ENCODE measurements at places on chromosomes 11 and 22.

DNA sequence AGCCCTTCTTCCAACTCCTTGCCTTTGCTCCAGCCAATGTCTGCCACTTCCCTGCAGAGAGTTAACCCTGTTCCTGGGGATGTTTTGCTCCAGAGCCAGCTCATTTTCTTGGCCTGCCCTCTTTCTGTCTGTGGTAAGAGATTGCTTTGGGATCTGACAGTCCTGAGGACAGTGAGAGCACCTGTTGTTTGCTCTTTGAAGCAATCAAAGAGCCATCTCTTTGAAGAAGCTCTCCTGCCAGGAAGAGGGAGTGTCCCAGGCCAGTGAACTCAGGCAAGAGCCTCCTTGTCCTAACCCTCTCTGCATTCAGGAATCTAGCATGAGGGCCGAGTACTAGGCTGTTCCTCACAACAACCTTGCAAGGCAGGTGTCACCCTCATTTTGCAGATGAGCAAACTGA, 42.2 kb downstream of the TRAF6 start:
- no peak for DNase-seq

DNA sequence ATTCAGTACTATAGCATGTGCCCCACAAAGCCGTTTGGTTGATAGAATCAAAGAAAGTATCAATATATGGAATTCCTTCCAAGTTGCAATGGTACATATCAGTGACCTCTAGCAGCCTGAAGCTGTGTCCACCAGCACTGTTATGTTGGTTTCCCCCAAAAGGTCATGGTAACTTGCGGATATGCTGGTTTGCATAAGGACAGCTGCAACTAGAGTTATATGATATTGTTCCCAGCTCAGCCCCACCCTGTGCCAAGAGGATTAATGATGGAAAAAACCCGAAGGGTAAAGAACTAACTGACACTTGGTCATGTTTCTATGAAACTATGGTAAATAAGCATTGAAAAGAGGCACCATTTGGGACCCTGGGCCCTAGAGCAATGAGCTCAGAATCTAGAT, 93.5 kb downstream of the PDHX start:
- no peak for DNase-seq

- no peak for DNase-seq
These were observed 188.2 kb downstream of the MN1 start for GRCh38 chr22:27613099-27614005.

DNA sequence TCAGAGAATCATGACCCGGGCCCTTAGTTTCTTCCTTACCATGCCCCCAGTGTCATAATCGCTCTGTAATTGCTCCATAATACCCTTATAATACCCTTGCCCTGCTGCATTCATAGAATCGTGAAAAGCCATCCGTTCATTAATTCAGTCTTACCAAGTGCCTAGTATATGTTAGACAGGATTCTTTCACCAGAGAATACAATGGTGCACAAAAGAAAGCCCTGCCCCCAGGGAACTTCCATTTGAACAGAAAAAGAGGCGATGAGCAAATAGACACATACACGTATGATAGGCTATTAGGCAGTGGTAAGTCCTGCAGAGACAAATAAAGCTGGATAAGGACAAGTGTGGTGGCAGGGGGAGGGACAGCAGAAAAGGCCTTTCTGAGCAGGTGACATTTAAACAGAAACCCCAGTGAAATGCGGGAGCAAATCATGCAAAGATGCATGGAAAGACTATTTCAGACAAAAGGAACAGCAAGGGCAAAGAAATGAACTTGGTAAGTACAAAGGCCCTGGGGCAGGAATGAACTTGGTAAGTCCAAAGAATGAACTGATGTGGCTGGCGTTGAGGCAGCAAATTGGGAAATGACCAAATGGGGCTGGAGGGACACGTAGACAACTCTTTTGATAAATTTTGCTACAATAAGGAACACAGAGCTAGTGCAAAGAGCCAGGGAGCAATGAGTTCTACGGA, 74.6 kb upstream of the CREB3L1 start:
- no peak for DNase-seq

- no peak for DNase-seq
These were observed 11.2 kb upstream of the RAB3IL1 start for GRCh38 chr11:61928606-61929005.

GRCh38 chr11:26997378-26997777, 3.5 kb downstream of the FIBIN start:
- no peak for DNase-seq

GRCh38 chr11:128521682-128522054, 65.7 kb downstream of the ETS1 start:
- peak; percentile 48 for DNase-seq

- DNase-seq = no peak
These were observed 231.2 kb upstream of the MTNR1B start for GRCh38 chr11:92738276-92738675.

- DNase-seq = no peak
These were observed 45.2 kb downstream of the SYN3 start for GRCh38 chr22:33012833-33013450.

DNA sequence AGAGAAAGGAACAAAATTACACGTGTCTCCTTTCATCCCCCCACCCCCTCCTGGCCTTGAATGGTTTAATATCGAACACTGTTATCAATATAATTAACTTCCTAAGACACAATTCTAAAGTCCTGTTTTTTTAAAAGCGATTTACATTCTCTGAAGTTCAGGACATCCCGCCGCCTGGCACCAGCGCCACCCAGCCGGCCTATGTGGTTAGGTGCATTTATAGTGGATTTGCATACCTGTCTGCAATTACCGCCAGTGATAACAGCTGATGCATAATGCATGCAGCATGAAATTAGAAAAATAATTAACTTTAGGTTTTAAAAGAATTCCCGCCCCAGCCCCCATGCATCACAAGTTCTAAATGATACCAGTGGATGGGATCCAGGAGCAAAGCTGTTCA, 58.6 kb downstream of the MACROD1 start:
- DNase-seq = no peak

DNA sequence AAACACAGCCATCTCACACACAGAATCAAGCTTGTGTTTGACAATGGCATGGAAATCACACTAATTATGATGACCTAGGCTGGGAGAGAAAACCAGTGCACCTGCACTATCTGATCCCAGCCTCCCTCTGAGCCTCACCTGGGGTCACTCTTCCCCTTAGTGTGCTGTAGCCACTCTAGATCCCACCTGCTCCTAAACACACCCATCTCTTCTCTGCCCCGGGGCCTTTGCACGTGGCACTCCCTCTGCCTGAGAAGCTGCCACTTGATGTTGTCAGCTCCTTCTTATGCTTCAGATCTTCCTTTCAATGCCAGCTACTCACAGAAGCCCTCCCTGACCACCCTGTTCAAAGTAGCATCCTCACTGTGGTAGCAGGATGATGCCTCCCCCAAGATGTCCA, 42.9 kb upstream of the NFAM1 start:
- DNase-seq = no peak

DNA sequence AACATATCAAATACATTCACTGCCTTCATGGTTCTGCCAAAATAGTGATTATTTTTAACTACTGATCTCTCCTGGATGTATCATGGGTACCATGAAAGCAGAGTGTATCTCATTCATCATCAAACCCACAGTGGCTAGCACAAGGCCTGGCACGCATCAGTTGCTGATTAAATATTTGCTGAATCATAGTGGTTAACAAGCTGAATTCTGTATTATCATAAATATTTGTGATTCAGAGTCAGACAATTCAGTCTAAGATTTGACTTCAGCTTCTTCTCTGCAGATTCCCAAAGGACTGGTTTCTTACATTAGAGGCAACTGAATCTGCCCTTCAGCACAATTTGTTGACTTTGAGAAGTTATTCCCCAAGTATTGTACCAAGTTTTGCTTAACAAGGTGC, 715.8 kb upstream of the LRRC4C start:
- no peak for DNase-seq

GRCh38 chr11:19366992-19367709, 126.4 kb upstream of the E2F8 start:
- no peak for DNase-seq

DNA sequence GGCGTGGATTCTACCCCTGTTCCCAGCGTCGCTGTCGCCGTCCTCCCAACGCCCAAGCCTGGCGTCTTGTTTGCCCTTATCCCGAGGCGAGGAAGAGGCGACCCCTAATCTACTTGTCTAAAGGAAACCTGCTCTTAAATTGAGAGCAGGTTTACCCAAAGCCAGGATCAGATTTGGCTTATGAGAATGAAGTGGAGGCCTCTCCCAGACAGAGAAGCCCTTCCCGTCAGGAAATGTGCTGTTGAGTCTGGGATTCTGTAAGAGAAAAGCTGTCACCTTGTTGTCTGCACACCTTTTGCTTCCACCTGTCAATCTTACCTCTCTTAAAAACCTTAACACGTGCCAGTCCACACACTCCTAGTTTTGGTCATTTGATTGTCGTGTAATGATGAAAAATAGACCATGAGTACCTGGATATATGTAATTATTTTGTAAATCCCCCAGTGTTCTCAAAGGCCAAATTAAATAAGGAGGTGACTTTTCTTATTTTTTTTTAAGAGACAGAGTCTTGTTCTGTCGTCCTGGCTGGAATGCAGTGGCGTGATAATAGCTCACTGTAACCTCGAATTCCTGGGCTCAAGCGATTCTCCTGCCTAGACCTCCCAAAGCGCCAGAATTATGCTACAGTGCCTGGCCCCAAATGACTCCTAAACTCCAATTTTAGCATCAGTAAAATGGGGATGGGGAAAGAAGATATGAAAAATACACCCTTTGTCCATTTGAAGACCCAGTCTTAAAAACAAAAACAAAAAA, 627 bp downstream of the GTF2H1 start:
- DNase-seq = no peak

DNA sequence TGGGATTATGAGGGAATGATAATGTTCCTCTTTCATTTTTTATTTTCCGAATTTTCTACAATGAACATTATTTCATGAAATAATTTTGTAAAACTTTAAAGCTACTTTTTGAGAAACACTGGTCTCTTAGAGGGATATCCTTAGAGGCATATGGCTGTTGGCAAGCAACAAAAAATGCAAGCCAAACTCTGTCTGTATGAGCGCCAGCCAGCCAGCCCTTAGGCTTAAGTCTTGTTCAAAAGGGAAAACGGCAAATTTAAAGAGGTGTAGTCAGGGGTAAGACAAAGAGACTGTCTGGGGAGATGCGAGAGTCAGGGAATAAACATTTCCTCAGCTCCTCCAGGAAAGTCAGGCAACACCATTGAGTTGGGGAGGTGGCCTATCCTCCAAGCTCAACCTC, 22.5 kb downstream of the ASCC2 start:
- no peak for DNase-seq

- DNase-seq = no peak
These were observed 4.9 kb downstream of the NOL12 start for GRCh38 chr22:37690901-37691504.

- no peak for DNase-seq
These were observed 279.3 kb upstream of the B3GAT1 start for GRCh38 chr11:134691295-134691873.

DNA sequence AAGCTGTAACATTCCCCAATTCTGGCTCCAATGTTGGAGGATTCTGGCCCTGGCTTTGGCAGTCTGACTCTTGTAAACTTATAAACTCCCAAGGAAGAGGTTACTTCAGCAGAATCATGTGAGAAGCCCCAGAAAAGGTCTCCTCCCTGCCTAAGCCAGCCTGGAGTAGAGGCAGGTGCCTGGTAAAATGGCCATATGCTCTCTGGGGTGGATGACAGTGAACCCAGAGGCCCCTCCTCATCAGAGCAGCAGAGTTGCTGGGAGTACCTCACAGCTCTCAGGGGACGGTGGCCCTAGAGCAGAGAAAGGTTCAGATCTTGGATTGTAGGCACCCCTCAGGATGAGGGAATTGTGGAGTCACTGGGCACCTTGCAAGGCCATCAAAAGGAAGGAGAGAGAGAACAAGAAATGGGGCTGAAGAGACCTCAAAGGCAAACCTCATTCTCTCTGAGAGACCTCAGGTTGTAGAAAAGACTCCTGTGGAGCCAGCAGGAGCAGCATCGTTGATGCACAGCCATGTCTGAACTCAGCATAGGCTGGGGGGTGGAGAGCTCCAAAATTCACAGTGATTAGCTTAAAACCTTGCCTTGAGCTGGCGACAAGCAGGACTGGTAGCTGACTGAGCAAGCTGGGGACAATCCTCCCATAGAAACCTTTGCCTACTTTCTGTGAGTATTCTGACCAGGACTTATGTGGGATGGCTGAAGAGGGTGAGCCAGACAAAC, 4.9 kb upstream of the P2RY6 start:
- DNase-seq = no peak

DNA sequence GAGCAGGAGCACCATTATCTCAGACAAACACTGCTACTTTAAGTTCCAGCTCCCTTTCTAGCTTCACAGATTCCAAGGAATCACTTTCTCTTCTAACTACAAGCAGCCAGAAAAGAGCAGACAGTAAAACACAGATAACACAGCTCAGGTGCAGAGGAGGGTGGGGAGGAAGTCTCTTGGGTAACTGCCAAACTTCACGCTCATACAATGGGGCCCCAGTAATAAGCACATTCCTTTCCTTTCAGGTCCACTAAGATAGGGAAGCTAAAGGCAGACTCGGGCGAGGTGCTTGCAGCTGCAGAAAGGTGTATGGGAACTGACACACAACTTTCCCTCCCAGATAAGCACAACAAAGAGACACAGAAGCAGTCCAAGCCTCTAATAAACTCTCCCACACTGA, 69.2 kb upstream of the OR9G4 start:
- DNase-seq = no peak

DNA sequence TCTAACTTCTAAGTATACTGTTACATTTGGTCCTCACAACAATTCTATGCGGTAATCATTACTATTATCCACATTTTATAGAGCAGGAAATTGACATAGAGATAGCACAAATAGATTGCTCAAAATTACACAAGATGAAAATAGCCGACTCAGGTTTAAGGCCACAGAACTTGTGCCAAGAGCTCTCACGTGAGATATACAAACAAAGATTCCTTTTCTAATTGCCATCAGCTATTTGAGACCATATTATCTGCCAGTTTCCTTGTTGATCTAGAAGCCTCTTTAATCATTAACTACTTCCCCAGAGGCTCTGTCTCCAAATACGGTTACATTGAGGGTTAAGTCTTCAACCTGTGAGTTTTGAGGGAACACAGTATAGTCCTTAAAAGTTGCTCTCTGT, 61.0 kb upstream of the GLYATL1B start:
- no peak for DNase-seq

DNA sequence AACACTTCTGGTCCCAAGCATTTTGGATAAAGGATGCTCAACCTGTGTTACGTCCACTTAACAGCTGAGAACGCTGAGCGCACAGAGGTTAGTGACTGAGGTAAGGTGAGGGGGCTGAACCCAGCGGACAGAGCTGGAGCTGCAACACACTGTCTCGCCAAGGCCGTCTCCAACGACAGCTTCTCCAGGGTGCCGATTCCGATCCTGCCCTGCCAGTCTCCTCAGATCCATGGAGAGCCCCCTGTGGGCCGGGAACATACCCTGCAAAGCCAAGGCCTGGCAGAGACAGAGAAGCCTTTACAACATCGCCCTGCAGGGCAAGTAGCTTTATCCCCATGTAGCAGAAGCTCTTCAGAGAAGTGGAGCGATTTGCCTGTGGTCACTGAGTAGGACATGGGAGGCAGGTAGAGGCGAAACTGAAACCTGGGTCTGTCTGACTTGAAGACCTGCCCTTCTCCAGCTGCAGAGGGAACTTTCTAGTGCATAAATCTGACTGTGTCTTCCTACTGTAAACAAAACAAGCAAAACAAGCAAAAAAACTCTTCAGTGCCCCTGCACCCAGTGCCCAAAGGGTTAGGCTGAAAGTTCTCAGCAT, 72.8 kb downstream of the SCUBE1 start:
- DNase-seq = no peak

- DNase-seq = no peak
These were observed 30.1 kb upstream of the CECR2 start for GRCh38 chr22:17339095-17339693.

All from activated CD4-positive, alpha-beta T cell treated with anti-CD3 and anti-CD28 coated beads, Interleukin-2, amount 10 ng/mL, durations not matched to agents 7 days and 5 days (primary cell).